Tracheal epithelial cell (primary cell): ENCODE measurements at places on chromosomes 4 and X. TPM values are rescaled to one million over a fixed set of nuclear protein-coding genes. Genes with fewer than 3 reads are reported as not detected.

SHISA3 gene
- under 0.01 TPM in 1 of 2 replicates, not detected in the other for total RNA-seq

NR3C2 gene
- total RNA-seq, result 0.64 and 6.0 TPM in 2 replicates

TIMP1 gene
- total RNA-seq, result 85.9 and 190 TPM in 2 replicates

DUX4 gene
- not detected in 2 replicates for total RNA-seq

GLRA2 gene
- 0.85 TPM in 1 of 2 replicates, not detected in the other for total RNA-seq

MMRN1 gene
- 1.5 and 2.2 TPM in 2 replicates for total RNA-seq

PHOX2B gene
- not detected in 2 replicates for total RNA-seq

MAGEA2B gene
- not detected in 2 replicates for total RNA-seq

HSD17B13 gene
- not detected in 2 replicates for total RNA-seq

ARX gene
- total RNA-seq, result not detected in 2 replicates

FHDC1 gene
- total RNA-seq, result 2.3 and 5.1 TPM in 2 replicates

EDNRA gene
- 2.7 and 7.5 TPM in 2 replicates for total RNA-seq

SHOX gene
- total RNA-seq, result under 0.01 TPM in 1 of 2 replicates, not detected in the other

ZDHHC15 gene
- total RNA-seq, result not detected in 2 replicates

ETDA gene
- not detected in 2 replicates for total RNA-seq

IL1RAPL1 gene
- total RNA-seq, result not detected in 2 replicates

TMPRSS11B gene
- total RNA-seq, result under 0.01 and 0.21 TPM in 2 replicates

CTAG2 gene
- total RNA-seq, result not detected in 2 replicates

HSFX4 gene
- total RNA-seq, result not detected in 2 replicates

TASL gene
- total RNA-seq, result not detected in 2 replicates

GPRIN3 gene
- total RNA-seq, result under 0.01 TPM in 1 of 2 replicates, not detected in the other

SPANXA1 gene
- not detected in 2 replicates for total RNA-seq

TEX13B gene
- not detected in 2 replicates for total RNA-seq

LDB2 gene
- total RNA-seq, result 0.24 TPM in 1 of 2 replicates, not detected in the other

ATP5ME gene
- 79.8 and 92.3 TPM in 2 replicates for total RNA-seq

SAGE1 gene
- total RNA-seq, result not detected in 2 replicates

ZAR1 gene
- total RNA-seq, result not detected in 2 replicates

PLS3 gene
- 243 and 337 TPM in 2 replicates for total RNA-seq

SOD3 gene
- 0.64 and 1.9 TPM in 2 replicates for total RNA-seq

HPRT1 gene
- 19.0 and 26.0 TPM in 2 replicates for total RNA-seq

RPA4 gene
- total RNA-seq, result 0.21 TPM in 1 of 2 replicates, not detected in the other

KDR gene
- 0.43 and 1.2 TPM in 2 replicates for total RNA-seq

C4orf36 gene
- 1.3 and 2.9 TPM in 2 replicates for total RNA-seq

ARSD gene
- total RNA-seq, result 12.4 and 21.7 TPM in 2 replicates

MPP1 gene
- total RNA-seq, result 5.5 TPM in 2 replicates

LCORL gene
- total RNA-seq, result 8.5 and 9.4 TPM in 2 replicates

PPM1K gene
- 5.1 and 10.4 TPM in 2 replicates for total RNA-seq

CDX4 gene
- not detected in 2 replicates for total RNA-seq

CFAP299 gene
- not detected in 2 replicates for total RNA-seq

HELT gene
- not detected in 2 replicates for total RNA-seq

FBXO8 gene
- 23.6 and 34.5 TPM in 2 replicates for total RNA-seq

EVC2 gene
- 8.3 and 10.1 TPM in 2 replicates for total RNA-seq

NUDT6 gene
- 5.8 and 10.9 TPM in 2 replicates for total RNA-seq

MAGEB5 gene
- not detected in 2 replicates for total RNA-seq

RBMX2 gene
- total RNA-seq, result 15.2 and 16.8 TPM in 2 replicates
